ENCODE measurements at places on chromosomes 5 and 9.
A peak's percentile ranks its signal among the peaks of the same experiment; 100 is the strongest.

GRCh38 chr9:4339357-4339756 is 39.5 kb upstream of the GLIS3 start:
- peak; percentile 82 for DNase-seq

- no peak for DNase-seq
Observed at GRCh38 chr5:140076788-140077187, 33.7 kb upstream of the NRG2 start.

DNA sequence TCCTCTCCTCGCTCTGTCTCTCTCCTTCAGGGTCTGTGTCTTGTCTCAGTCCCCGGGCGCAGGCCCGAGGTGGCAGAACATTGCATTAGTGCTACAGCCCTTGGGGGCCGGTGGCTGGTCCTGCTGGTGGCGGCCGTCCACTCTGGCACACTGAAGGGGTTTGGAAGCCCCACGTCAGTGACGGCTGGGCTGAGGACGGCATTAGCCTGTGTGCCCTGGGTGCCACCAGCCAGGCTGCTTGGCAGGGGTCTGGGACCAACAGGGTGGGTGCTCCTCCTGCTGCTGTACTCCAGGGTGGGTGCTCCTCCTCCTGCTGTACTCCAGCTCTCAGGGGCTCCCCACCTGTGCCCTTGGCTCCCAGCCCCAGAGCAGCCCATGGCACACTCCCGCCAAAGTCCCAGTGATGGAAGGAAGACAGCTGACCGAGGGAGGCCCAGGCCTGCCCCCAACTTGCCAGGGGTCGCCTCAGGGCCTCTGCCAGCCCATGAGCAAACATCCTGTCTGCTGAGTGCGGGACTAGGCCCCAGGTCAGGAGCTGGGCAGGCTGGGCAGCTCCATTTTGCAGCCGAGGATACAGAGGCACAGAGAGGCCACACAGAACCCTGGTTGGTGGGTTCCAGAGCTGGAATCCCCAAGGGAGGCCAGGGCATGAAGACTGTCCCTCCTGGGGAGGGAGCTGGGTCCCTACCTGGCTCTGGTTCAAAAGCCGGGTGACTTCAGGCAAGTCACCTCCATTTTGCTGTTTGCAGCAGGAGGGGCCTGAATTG is 27.3 kb downstream of the SARDH start:
- DNase-seq: no peak

GRCh38 chr5:933251-933861 is 40.7 kb downstream of the TRIP13 start:
- no peak for DNase-seq

- peak; percentile 80 for DNase-seq
Observed at GRCh38 chr9:35882263-35882848, 12.2 kb upstream of the OR13J1 start.

DNA sequence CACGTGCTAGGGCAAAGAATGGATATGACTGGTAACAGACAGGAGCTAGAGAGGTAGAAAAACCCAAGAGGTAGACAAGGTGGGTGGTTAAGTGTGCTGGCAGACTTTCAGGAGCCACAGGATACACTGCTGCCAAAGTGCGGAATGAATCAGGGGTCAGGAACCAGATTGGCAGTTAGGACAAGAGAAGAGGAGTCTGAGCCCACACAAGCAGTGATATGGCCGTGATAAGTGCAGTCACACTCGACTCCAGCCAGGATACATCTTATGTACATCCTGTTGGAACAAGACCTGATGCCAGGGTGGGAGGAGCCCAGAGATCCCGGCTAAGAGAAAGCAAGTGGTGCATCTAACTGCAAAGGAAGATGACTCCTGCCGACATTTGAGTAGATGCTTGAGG is 10.0 kb downstream of the SLIT3 start:
- no peak for DNase-seq

GRCh38 chr9:133610845-133611244 is 1.7 kb upstream of the FAM163B start:
- DNase-seq: no peak

DNA sequence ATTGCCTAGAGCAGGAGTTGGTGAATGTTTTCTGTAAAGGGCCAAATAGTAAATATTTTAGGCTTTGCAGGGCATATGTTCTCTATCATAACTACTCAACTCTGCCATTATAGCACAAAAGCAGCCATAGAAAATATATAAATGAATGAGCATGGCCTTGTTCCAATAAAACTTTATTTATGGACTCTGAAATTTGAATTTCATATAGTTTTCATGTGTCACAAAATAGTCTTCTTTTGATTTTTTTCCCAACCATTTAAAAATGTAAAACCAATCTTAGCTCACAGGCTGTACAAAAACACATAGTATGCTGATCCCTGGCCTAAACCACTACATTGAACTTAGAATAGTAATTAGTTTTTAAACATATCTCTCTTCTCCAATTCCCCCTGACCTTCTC is 179.6 kb downstream of the ZNF462 start:
- DNase-seq: no peak

- no peak for DNase-seq
Observed at GRCh38 chr5:97735209-97735608, 552.2 kb upstream of the RIOK2 start.

GRCh38 chr9:114091711-114092110 is 7.4 kb downstream of the KIF12 start:
- DNase-seq: no peak

DNA sequence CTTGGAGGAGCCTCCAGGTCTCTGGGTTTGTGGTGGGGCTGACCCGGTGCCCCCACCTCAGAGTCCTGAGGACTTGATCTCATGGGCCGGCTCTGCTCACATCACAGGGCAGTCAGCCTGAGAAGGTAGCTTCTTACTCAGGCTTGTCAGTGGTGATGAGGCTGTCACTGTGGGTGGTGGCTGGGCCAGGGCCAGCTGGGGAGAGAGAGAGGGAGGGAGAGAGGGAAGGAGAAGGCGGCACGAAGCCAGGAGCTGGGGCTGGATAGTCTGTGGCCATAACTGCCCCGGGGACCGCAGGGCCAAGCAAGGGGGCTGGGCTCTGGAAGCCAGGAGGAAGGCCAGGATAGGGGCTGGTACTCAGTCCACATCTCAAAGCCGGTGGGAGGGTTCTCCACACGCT is 6.5 kb downstream of the NTNG2 start:
- DNase-seq: no peak

- DNase-seq: no peak
Observed at GRCh38 chr5:169295306-169295705, 5.6 kb downstream of the SLIT3 start.

DNA sequence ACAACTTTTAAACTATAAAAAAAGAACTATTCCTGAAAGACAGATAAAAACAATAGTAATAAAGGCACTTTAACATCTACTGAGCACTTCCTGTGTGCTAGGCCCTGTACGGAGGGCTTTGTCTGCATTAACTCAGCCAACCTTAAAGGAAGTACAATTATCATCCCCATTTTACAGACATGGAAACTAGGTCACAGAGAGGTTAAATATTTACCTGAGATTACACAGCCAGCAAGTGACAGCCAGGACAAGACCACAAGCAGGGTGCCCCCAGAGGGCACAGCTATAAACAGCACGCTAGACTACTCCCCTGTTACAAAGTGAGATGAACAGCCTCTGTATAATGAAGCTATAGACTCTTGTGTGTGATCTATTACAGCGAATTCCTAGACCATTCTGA is 25.5 kb downstream of the DDX31 start:
- DNase-seq: no peak

- DNase-seq: no peak
Observed at GRCh38 chr9:131554087-131554842, 8.9 kb downstream of the PRRT1B start.

GRCh38 chr9:100465761-100466160 is 7.2 kb upstream of the TMEFF1 start:
- no peak for DNase-seq

GRCh38 chr5:172868436-172868923 is 34.4 kb downstream of the ERGIC1 start:
- no peak for DNase-seq

DNA sequence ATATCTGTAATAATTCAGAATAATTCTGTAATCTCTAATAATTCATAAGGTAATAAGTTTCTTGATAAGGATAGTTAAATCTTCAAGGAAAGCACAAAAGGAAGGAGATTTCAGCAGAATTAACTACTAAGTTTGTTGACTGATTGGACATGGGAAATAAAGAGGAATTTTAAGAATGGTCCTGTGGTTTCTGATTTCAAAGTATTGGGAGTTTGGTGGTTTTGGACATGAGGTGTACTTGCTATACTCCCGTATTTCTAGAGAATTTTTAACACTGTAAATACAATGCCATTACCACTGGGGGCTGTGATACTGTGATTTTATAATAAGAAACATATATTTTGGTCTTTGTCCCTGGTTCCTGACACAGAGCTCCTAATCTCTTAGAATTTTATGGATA is 123.9 kb downstream of the UNC13B start:
- DNase-seq: no peak

GRCh38 chr9:40927260-40927631 is 201.2 kb downstream of the FOXD4L6 start:
- no peak for DNase-seq

GRCh38 chr5:82601077-82601476 is 322.9 kb upstream of the RPS23 start:
- DNase-seq: no peak
